ENCODE measurements at places on chromosomes 1 and 21.

- DNase-seq, result no peak
Measured at GRCh38 chr1:41809692-41810091, 109.0 kb downstream of the HIVEP3 start.

GRCh38 chr1:180598333-180598974 is 33.4 kb upstream of the XPR1 start:
- DNase-seq, result no peak

- peak; percentile 64 for DNase-seq
Measured at GRCh38 chr1:155648207-155649147, 38.5 kb downstream of the MSTO1 start.

DNA sequence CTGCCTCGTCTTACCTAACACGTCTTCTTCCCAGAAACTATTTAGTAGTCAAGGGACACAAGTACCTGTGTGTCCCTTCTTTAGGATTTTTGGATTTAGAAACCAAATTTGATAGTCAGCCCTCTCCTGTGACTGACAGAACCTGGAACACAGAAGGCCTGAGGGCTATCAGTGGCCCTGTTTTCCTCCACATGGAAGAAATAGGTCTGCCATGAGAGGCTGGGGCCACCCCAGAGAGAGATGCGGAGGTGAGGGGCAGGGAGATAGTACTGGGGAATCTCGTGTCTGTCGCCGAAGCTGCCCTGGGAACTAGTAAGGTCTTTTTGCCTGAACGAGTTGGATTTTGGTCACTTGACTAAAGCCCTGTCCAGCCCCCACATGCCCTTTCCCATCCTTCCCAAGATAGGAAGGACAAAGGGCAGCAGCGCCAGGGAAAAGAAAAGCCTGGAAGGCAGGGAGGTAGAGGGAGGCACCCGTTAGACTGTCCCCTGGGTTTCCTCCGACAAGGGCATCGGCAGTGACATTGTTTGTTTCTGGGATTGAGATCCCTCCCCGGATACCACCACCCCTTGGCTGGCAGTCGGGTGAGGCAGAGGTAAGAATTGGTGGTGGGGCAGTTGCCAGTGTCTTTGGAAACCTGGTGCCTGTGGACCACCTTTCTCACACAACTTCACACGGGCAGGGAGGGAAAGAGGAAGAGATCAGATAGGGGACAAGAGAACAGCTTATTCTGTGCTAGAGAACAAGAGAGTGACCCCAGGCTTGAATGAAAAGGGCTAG is 19.8 kb downstream of the SMIM12 start:
- DNase-seq, result no peak

DNA sequence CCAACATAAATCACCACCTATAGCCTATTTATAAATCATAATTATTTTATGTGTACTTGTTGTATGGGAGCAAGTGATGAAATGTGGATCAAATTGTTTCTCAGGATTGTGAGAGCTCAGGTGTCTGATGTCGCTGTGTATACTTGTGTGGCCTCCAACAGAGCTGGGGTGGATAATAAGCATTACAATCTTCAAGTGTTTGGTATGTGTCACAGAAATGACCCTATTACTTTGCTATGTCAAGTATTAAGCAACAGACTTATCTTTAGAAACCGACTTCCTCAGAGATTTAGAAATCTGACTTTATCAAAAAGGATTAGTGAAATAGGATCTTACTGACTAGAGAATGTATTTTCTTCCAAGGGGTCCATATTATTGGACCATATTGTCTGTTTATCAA is 280.9 kb downstream of the TPR start:
- DNase-seq, result peak; percentile 52

DNA sequence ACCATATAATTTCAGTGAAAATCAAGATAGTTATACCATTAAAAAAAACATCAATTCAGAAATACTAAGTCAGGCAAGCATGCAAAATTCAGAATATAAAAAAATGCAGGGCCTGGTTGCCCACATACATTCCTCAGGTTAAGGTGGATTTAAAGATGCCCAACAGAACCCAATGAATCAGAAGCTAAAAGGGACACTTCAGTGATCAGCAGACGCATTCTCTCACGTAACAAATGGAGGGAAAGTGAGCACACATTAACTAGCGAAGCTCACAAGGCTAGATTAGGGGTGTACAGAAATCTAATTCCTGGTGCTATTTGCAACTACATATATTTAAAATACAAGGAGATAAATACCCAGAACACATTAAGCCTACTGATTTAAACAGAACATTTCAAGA is 17.5 kb downstream of the TOMM20 start:
- DNase-seq, result no peak
